ENCODE measurements at places on chromosomes 1 and 21. TPM values are rescaled to one million over a fixed set of nuclear protein-coding genes. Genes with fewer than 3 reads are reported as not detected.

The FOXO6 gene
- total RNA-seq = 2.0 TPM

GRCh38 chr1:153537376-153537730 lies 1.6 kb upstream of the S100A6 start:
- DNase-seq = peak; percentile 46

- no peak for DNase-seq
Measured at GRCh38 chr1:91080650-91081049, 58.8 kb upstream of the ZNF644 start.

GRCh38 chr1:232145768-232146167 lies 484.2 kb downstream of the SIPA1L2 start:
- DNase-seq = no peak

The AMY1B gene
- not detected for total RNA-seq

The CSMD2 gene
- 0.70 TPM for total RNA-seq

The FMO2 gene
- 19.8 TPM for total RNA-seq

DNA sequence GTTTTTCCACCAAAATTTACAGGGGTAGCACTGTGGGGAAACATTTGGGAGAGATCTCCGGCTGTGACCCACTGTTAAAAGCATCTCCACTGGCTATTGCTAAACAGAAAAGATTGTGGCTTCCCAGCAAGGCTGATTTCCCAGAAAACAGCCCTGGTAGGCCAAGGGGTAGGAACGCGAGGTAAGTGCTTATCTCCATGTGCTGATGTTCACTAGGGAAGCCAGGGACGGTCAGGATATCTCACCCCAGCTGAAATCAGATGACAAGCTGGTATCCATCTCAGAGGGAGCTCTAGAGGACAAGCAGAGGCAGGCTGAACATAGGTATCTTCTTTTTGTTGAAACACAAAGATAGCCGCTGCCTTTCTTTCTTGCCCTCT lies 63.6 kb downstream of the MIS18A start:
- DNase-seq = no peak

DNA sequence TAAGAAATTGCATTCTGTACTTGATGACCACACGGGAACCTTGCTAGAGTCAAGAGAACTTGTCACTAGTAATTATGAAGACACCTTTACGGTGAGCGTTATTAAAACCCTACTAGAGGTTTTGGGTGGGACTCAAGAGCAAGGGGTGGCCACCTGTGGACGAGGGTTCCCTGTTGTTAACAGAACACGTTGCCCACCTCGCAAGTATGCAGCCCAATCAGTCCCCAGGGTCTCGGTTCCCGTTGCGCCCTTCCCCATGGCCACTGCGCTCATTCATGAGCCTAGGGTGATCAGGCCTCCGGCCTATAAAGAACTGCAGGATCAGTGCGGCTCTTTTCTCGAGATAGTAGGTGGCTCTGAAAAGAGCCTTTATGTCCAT lies 30.2 kb upstream of the RNF187 start:
- DNase-seq = no peak

DNA sequence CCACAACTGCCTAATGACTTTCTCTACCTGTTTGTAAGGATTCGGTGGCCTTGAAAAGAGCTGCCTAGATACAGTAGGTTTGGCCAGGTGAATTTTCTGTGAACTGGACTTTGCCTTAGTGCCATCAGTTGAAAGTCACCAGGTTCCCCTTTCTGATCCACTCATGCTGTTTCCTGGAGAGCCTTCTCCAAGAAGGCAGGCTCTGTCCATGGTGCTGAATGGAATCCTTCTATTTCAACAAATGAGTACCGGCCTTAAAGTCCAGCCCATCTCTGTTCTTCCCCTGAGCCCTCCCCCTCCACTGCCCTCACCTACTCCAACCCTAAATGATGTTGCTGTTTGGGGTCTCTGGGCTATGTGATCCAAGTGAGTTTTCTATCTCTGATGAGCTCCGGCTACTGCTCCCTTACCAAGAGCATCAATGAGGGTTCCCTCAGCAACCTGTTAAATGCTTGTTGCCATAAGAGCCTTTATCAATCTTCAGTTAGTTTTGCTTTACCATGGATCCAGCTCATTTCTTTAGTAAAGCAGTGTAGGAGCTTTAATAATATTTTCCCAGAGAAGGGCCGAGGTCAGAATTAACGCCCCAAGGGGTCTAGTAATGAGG lies 500.4 kb downstream of the PTPRU start:
- DNase-seq = no peak

The NPPB gene
- total RNA-seq = 7,162 TPM
